ENCODE measurements at places on chromosomes 13 and 19.
A peak's percentile ranks its signal among the peaks of the same experiment; 100 is the strongest.

DNA sequence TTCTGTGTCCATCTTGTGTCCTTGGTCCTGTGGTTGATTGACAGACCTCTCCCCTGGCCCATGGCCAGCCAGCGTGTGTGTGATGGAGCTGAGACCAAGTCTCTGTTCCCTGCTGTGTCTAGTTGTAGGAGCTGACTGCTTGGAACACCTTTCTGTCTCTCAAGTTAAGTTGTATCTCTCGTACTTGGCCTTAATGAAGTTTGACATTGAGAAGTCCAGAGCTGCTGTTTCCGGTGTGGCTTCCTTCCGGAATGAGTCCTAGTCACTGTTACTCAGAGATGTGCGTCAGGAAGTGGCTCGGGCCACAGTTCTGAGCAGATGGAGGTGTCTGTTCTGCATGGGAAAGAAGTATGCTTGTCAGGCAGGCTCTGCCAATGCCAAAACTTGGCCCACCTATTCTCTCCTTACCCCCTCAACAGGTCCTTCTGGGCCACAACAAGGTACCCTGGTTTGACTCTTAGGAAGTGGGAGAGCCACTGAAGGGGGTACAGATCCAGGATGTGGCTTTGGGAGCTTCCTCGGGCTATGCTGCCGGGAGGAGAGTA is 54.3 kb downstream of the GATAD2A start:
- DNase-seq, result peak; percentile 22

DNA sequence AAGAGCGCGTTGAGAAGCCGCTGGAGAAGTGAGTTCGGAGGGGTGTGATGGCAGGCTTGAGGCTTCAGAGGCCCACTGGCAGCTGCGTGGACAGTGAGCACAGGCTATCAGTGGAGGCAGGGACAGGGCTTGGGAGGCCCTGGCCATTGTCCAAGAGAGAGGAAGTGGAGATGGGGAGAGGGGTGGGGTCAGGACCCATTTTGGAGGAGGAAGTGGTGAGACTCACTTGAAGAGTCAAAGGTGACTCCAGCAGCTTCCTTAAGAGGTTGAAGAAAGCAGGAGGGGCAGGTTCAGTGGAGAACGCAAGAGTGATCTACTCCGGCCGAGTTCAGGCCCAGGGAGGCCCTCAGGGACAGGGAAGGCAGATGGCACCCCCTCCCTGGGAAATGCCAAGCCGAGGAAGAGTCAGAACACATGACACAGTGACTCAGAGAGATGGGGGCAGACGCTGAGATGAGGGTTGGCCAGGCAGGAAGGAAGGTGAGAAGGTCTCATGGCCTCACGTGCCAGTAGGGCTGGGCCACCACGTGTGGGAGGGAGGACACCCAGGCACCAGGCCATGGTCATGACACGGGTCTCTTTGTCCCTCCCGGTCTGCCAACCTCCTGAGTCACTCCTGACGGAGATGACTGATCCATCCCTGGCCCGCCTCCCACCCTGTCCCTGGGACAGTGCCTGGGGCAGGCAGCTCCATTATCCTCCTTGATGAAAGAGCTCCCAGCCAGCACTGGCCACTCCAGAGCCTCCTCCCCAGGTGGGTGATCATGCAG is 10.1 kb upstream of the CD22 start:
- DNase-seq, result no peak

- no peak for DNase-seq
Observed at GRCh38 chr19:39200066-39200802, 3.5 kb downstream of the NCCRP1 start.

- DNase-seq, result no peak
Observed at GRCh38 chr19:41192574-41193429, at the start of gene CYP2S1. CYP2S1 (plus strand) TSS chr19:41193219; CDS start chr19:41193265, 46 bp downstream.

GRCh38 chr13:90868321-90868920 is 479.1 kb upstream of the MIR17HG start:
- DNase-seq, result no peak

- no peak for DNase-seq
Observed at GRCh38 chr19:5774921-5775320, 9.6 kb downstream of the PRR22 start.

DNA sequence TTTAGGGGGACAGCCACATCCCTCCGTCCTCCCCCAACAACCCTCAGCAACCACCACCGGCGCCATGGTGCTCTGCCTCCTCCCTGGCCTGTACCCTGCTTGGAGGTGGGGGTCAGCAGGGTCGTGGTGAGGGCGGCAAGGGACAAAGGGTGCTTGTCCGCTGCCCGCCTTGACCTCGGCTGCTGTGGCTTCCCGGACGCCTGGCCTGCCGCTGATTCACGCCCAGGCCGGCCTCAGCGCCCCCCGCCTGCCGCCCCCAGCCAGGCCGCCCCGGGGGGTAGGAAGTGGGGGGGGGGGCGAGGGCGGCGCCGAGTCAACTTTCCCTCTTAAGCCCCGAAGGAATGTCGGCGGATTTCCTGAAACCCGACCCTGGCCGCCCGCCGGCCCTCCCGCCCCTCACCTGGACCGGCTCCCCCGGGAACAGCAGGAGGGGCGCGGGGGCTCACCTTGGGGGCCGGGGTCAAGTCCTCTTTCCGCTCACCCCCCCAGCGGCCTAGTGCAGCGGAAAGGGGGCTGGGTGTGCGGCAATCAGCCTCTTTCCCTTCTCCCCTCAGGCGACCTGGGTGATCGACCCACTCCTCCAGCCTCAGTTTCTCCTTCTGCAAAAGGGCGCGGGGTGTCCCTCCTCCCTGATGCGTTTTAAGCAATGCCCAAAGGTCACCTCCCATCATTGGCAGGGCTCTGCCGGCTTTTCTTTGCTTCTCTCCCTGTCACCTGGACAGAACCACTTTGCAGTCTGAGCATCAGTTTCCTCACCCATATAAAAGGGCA is 1.9 kb upstream of the TMEM59L start:
- no peak for DNase-seq

- DNase-seq, result no peak
Observed at GRCh38 chr13:91406619-91407018, 8.2 kb downstream of the GPC5 start.

- no peak for DNase-seq
Observed at GRCh38 chr19:10155839-10156238, 36.1 kb upstream of the EIF3G start.

GRCh38 chr19:16334411-16334810 is 9.8 kb downstream of the KLF2 start:
- DNase-seq, result no peak

- no peak for DNase-seq
Observed at GRCh38 chr13:30108913-30109237, 198.5 kb downstream of the KATNAL1 start.

DNA sequence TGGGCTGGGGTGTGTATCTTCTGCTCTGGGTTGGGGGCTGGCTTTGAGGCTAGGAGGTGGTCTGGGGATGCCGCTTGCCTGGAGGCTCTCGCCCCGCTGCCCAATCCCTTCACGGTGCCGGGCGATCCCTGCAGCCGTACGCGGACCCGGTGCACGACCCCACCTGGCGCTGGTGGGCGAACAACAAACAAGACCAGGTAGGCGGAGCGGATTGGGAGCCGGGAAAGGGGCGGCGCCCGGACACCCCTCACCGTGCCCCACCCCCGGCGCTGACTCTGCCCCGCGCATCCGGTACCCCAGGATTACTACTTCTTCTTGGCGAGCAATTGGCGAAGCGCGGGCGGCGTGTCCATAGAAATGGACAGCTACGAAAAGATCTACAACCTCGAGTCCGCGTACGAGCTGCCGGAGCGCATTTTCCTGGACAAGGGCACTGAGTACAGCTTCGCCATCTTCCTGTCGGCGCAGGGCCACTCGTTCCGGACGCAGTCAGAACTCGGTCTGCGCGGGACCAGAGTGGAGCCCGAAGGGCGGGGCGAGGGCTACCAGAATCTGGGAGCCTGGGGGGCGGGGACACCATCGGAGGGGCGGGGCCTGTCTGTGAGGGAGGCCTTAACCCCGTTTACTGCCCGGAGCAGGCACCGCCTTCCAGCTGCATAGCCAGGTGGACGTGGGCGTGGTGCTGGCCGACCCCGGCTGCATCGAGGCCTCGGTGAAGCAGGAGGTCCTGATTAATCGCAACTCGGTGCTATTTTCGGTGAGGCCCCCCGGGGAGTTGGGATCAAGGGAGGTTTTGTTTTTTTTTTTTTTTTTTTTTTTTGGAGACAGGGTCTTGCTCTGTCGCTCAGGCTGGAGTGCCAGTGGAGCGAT is 12.1 kb upstream of the PSMD8 start:
- DNase-seq, result peak; percentile 64

DNA sequence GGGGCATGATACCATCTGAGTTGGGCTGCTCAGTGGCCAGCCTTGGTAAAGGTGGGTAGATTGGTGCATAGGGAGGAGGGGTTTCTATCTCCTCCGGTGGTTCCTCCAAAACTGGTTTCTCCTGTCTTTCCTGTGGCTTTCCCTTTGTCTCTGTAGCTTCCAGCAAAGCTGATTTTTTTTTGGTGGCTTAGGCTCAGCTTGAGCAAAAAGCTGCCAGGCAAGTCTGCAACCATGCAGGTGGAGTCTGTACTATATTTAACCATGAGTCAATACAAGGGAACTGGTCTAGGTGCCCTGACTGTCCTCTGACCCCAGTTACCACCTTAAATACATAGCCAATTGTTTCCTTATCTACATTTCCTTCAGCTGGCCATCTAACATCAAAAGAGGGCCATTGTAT is 64.0 kb upstream of the ZNF681 start:
- DNase-seq, result no peak

GRCh38 chr13:25103711-25104110 is 7.8 kb downstream of the PABPC3 start:
- no peak for DNase-seq

- no peak for DNase-seq
Observed at GRCh38 chr13:40208517-40208916, 457.9 kb downstream of the FOXO1 start.

GRCh38 chr19:5358173-5358800 is 17.7 kb upstream of the PTPRS start:
- no peak for DNase-seq

DNA sequence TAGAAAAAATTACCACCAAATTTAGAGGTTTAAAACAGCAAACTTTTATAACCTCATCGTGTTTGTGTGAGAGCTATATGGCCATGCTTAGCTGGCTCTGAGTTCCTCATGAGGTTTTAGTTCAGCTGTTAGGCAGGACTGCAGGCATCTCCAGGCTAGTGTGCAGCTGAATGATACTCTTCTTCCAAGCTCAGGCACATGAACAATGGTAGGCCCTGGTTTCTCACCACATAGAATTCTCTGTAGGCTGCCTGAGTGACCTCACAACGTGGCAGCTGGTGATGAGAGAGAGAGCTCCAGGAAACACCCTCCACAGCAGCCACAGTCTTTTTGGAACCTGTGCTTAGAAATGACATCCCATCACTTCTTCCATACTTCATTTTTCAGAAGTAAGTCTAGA is 540.6 kb upstream of the MIR17HG start:
- DNase-seq, result no peak

DNA sequence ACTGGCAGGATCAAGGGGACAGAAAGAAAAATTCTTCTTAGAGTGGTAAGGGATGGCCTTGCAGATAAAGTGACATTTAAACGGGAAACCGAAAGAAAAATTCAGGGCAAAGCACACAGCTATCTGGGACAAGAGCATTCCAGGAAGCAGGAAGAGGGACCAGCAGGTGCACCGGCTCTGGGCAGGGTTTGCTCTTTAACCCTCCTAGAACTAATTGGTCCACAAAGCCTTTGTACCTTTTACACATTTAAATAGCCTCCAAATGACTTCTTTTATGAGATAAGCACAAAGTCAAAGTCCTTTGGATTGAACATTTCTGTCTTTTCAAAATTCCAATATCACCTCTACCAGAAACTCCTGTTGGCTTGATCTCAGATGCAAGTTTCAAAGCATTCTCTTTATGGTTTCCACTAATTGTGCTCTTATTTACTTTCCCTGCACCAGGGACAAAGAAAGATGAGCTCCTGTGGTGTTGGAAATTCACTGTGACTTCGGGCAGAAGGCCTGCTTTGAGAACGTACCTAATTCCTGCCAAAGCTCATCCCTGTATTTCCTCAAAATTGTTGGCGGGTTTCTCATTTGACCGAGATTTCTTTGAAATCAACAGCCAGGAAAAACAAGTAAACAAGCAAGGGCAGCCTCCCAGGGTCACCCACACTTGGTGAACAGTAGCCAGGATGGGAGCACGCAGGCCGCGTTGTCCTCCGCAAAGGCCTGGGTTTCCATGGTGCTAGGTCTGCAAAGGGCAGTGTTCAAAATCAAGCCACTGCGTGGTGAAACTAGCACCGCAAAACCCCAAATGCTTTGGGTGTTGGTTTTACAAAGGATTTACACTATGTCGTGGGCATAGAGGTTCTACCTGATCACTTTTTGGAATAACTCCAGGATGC is 98.6 kb downstream of the IRS2 start:
- no peak for DNase-seq

DNA sequence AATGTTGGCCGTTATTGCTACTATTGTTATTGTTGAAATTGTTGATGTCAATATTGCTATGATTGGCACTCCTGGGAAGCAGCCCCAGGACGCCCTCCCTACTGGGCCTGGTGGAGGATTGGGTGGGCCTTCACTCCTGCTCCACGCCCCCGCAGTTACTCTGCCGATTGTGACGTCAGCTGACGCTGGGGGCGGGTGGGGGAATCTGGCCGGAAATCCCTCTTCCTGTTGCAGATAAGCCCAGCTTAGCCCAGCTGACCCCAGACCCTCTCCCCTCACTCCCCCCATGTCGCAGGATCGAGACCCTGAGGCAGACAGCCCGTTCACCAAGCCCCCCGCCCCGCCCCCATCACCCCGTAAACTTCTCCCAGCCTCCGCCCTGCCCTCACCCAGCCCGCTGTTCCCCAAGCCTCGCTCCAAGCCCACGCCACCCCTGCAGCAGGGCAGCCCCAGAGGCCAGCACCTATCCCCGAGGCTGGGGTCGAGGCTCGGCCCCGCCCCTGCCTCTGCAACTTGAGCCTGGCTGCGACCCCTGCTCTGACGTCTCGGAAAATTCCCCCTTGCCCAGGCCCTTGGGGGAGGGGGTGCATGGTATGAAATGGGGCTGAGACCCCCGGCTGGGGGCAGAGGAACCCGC is at the start of gene ETV2:
Gene ETV2, plus strand, starts transcription at position 231 of the 637 bp plus-strand sequence. CDS start 716 bp downstream, outside the sequence.
- no peak for DNase-seq

GRCh38 chr19:19606021-19606420 is 12.5 kb downstream of the PBX4 start:
- no peak for DNase-seq

DNA sequence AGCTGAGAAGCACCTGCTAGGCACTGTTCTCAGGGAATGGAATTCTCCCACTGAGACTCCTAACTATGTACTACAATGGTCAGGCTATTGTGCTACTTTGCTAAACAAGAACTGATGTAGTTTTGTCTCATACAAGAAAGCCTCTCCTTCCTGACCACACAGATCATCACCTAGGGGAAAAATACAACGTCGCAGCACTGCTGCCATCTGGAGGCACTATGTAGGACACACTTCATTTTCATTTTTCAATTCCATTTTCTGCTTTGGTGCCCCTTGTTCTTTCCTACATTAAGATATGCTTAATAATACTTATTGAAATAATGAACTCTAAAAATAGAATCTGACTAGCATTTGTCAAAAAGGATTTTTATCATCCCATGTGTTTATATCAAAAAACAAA is 21.1 kb downstream of the PROSER1 start:
- DNase-seq, result no peak

- no peak for DNase-seq
Observed at GRCh38 chr13:51647067-51647466, 62.8 kb downstream of the WDFY2 start.

- DNase-seq, result no peak
Observed at GRCh38 chr13:43983373-43983772, 103.7 kb downstream of the LACC1 start.

All from activated CD4-positive, CD25-positive, alpha-beta regulatory T cell (primary cell).